ENCODE measurements at places on chromosomes 5 and 9. TPM values are rescaled to one million over a fixed set of nuclear protein-coding genes. Genes with fewer than 3 reads are reported as not detected.

The TOR1A gene
- 59.5 TPM for total RNA-seq

The SOWAHA gene
- total RNA-seq, result 0.15 TPM

The EGFLAM gene
- total RNA-seq, result not detected

The CCNH gene
- total RNA-seq, result 39.8 TPM

The QRFP gene
- not detected for total RNA-seq

The FCN1 gene
- total RNA-seq, result not detected

The OR1Q1 gene
- total RNA-seq, result not detected

The CCDC152 gene
- not detected for total RNA-seq

The DMGDH gene
- not detected for total RNA-seq

The PCDHGC4 gene
- total RNA-seq, result 0.05 TPM

The SPINK6 gene
- not detected for total RNA-seq

The DMRT2 gene
- not detected for total RNA-seq

The FBLL1 gene
- not detected for total RNA-seq

The IGFBPL1 gene
- total RNA-seq, result 2.5 TPM

The BNC2 gene
- total RNA-seq, result 4.1 TPM

The SPAG8 gene
- total RNA-seq, result 0.58 TPM

The PCDHB8 gene
- 0.32 TPM for total RNA-seq

The AGGF1 gene
- 14.4 TPM for total RNA-seq

The GABRP gene
- not detected for total RNA-seq

The ORM2 gene
- not detected for total RNA-seq

The MEIKIN gene
- not detected for total RNA-seq

The SLC25A48 gene
- 0.20 TPM for total RNA-seq

The OTULINL gene
- total RNA-seq, result 6.1 TPM

The SLC45A2 gene
- 0.05 TPM for total RNA-seq

The ENTREP1 gene
- 0.43 TPM for total RNA-seq

All from A549 treated with CORT108297 at 1 μM for 4 hours (cell line).